ENCODE measurements at places on chromosomes 16 and 17.

DNA sequence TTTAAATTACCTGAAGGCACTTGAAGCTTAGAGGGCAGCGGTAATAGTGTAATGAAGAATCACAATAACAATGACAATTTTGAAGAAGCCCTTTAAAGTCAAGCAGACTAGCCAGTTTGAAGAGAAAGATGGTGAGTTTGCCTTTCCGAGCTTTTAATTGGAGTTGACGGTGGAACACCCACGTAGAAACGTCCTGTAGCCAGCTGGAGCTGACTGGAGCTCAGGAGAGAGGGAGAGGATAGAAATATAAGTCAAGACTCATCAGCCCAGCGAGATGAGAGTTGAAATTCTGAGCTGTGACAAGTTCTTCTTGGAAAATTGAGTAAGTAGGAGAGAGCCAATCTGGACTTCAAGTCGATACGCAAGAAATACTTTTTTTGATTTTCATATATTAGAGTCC lies 91.7 kb upstream of the CACNG3 start:
- no peak for DNase-seq

- DNase-seq, result no peak
These were observed 10.5 kb upstream of the TEKT3 start for GRCh38 chr17:15351925-15352324.

DNA sequence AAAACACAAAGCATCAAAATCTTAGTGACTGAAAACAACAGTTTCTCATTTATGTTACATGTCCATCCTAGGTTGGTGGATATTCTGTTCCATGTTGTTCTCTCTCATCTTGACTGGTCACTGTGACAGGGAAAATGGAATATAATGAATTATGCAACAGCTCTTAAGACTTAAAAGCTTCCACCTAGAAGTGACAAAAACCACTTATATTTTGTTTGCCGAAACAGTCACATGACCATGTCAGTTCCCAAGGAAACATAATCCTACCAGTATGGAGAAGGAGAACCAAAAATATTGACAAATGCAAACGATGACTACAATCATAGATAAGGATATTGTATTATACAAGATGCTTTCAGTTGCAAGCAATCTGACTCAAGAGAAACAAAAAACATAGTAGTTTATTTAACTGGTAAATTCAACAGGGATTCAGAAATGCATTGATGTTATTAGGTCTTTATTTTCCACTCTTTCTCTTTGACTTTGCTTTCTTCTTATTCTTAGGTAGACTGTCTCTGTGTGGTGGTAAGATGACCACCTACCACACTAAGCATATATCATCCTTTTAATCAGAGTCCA lies 103.8 kb downstream of the SSH2 start:
- DNase-seq, result no peak

DNA sequence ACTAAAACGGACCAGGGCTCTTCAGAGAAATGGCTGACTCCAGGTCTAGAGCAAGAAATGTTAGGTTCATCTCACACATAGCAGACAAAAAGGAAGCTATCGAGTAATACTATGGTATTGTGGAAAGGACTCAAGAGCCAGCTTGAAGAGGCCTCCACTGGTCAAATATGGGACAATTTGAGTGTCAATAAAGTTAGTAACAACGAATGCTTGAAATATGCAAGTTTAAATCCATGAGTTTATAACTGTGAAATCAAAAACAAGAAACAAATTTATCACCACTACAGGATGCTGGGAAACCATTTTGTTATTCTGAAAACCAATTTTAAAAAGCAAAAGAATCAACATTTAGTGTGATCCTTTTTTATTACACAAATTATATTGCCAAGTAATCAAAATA lies 50.4 kb upstream of the ANKFY1 start:
- no peak for DNase-seq

DNA sequence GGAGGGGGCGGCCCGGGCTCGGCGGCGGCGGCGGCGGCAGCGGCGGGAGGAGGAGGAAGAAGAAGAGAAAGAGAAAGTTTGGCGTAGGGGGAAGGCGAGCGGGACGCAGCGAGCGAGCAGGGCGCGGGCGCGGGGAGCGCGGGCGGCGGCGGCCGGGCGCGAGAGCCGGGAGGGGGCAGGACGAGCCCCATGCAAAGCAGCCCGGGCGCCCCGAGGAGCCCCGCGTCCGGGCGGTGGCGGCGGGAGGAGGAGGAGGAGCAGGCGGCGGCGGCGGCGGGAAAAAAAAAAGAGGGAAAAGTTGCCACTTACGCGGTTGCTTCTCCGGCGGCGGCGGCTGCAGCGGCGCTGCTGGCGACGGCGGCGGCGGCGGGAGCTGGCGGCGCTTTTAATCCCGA lies 10.3 kb upstream of the ZFHX3 start:
- DNase-seq, result no peak

GRCh38 chr17:9177212-9177611 lies 155.9 kb downstream of the NTN1 start:
- DNase-seq, result no peak

- DNase-seq, result no peak
These were observed 12.5 kb downstream of the CDH5 start for GRCh38 chr16:66378741-66379570.

DNA sequence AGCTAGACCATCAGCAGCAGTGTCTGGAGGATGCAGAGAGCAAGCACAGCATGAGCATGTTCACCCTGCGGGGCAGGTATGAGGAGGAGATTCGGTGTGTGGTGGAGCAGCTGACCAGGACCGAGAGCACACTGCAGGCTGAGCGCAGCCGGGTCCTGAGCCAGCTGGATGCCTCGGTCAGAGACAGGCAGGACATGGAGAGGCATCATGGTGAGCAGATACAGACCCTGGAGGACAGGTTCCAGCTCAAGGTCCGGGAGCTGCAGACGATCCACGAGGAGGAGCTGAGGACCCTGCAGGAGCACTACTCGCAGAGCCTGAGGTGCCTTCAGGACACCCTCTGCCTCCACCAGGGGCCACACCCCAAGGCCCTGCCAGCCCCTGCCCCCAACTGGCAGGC lies 38.8 kb downstream of the PLD6 start:
- DNase-seq, result no peak

DNA sequence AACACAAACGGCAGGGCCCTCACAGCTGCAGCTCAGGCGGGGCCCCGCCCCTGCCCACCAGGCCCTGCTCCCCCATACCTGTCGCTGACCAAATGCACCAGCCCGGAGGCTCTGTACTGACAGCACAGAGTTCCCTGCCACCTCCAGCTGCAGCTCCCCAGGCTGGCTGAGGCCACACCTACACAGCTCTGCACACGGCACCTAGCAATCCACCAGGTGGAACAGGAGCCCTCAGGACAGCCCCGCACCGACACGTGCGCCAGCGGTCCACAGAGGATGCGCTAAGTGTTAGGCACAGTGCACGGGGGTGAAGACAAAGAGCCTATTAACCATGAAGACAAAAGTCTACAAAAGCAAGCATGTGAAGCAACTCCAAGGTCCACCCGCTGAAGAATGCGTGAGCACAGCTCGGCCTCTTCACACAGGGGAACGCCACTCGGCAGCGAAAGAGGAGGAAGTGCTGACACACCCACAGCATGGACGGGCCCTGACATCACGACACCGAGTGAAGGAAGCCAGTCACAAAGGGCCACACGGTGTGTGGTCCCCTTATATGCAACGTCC lies 5.4 kb downstream of the ZCCHC14 start:
- DNase-seq, result peak; percentile 10

GRCh38 chr16:70679671-70680494 lies 6.0 kb downstream of the MTSS2 start:
- DNase-seq, result no peak

- no peak for DNase-seq
These were observed 1.0 kb downstream of the NOG start for GRCh38 chr17:56594320-56595107.

- no peak for DNase-seq
These were observed 4.0 kb downstream of the ALG1 start for GRCh38 chr16:5075637-5076036.

- no peak for DNase-seq
These were observed 36.6 kb upstream of the EMP2 start for GRCh38 chr16:10616756-10617640.

DNA sequence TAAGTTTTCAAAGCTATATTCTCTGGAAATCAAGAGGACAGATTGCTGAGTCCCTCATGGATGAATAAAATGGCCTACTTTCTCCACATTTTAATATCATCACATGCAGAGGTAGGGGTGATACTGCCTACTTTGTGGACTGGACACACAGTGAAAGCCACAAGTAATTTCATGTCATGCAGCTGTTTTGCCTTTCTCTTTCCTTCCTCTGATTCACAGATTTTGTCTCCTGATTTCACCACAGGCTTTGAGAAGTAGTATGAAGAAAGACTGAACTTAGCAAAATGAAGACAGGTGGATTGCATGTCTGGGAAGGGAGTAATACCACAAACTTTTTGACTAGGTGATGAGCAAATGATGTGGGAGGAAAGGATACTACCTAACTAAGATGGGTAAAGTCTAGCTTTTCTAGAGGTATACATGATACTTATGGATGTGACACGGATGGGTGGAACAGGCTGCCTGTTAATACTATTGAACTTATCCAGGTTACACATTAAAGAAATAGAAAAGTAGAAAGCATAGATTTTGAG lies 478.4 kb upstream of the GOT2 start:
- DNase-seq, result no peak

GRCh38 chr17:81160747-81161453 lies 4.4 kb upstream of the PVALEF start:
- no peak for DNase-seq

GRCh38 chr17:31249835-31250141 lies 47.3 kb downstream of the OMG start:
- DNase-seq, result no peak

DNA sequence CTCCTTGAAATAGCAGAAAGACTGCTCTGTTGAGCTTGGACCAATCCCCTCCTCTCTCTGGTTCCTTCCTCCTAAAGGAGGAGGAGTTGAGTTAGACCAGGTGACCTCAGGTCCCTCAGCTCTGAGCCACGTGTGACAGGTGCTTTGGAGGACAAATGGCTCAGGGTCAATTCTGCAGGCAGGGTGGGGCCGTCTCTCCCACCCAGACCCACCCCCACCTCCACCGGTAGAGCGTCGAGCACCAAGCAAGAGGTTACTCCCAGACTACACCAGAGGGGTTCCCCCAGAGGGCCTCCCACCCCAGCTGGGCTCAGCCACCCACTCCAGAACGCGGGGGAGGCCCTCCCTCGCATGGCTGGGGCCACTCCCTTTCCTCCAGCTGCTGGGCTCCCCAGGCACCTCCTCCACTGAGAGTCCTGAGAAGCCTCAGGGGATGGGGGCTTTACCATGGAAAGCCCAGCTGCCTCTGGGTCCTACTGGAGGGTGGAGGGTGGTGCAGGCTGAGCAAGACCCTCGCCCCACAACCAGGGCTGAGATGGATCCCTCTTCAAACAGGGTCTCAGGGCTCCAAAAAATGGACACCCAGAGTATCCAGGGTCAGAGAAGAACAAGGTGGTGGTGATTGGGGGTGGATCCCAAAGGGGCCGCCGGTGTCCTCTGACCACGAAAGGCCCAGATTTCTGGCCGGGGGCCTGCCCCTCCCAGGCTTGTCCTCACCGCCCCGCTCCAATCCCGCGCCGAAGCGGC lies 7.6 kb downstream of the MYO1C start:
- DNase-seq, result no peak

DNA sequence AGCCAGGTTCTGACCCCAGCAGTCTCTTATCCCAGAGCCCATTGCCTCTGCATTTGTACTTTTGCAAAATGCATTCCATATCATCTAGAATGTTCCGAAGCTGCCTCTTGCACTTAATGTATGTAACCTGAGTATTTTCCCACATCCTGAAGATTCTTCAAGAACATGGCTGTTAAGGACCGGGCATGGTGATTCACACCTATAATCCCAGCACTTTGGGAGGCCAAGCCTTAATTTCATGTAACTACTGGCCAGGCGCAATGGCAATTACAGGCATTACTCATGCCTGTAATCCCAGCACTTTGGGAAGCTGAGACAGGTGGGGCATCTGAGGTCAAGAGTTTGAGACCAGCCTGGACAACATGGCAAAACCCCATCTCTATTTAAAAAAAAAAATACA lies 31.7 kb upstream of the GAN start:
- no peak for DNase-seq

DNA sequence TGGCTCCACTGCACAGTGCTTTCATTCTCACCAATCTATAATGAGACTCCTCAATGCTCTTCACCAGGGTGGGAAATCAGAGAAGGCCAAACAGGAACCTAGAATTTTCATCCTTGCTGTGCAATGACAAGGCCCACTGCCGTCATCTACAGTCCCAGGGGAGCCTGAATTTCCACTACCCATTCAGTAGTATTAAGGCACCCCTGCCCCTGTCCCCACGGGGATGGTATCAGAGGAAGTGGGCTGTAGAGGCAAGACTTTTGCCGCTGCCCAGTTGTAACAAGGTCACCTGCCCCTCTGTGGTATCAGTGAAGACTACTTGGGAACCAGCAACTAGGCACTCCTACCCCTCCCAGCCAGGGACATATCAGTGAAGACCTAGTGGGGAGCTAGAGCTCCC lies 104.5 kb downstream of the C16orf78 start:
- no peak for DNase-seq

DNA sequence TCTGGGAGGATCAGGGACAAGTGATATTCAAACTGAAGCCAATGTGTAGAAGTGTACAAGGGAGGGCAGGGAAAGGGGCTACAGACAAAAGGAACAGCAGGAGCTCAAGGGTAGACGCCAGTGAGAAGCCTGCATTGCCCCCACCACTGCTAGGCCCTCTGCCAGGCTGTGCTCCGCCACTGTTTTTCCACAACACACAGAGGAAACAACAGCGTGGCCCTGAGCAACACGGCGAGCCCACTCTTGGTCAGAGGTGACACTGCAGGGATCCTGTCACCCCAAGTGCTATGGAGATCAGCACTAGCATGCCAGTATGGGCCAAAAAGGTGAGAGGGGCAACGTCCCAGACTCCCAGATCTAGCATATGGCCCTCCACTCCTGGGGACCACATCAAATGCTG lies 23.4 kb downstream of the MYO18A start:
- no peak for DNase-seq

GRCh38 chr16:66886914-66887313 lies 6.6 kb downstream of the PDP2 start:
- no peak for DNase-seq

DNA sequence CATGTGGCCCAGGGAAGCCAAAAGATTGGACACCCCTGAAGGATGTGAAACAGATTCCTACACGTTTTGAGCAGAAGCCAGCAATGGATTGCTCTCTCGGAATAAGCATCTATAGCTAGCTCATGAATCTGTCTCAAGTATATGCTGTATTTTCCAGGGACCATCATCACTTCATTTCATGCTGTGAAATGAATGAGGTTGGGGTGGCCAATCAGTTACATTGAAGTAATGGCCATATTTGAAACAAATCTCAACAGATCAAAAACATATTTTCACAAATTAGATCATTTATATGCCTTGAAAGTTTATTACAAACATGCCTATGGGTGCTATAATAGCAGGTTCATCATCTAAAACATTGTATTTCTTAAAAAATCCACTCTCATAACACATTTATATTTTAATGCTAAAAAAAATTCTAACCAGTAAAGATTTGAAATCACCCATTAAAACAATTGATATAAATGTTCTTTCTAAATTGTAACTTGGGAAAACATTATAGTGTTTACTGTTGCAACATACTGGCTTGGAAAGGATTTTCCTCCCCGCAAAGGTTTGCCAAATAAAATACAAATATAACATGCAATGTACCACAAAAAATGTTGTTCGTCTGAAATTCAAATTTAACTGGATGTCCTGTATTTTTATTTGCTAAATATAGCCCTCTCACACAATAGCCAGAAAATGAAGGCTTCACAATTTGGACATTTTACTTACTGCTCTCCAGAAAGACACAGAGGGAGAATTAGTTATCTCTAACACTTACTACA lies 743.6 kb downstream of the KCNJ2 start:
- DNase-seq, result no peak

- no peak for DNase-seq
These were observed 29.6 kb downstream of the WNT9B start for GRCh38 chr17:46881015-46881414.

- no peak for DNase-seq
These were observed 134.9 kb downstream of the CCT6B start for GRCh38 chr17:34826332-34826731.
